ENCODE measurements at places on chromosomes 2 and 18.

DNA sequence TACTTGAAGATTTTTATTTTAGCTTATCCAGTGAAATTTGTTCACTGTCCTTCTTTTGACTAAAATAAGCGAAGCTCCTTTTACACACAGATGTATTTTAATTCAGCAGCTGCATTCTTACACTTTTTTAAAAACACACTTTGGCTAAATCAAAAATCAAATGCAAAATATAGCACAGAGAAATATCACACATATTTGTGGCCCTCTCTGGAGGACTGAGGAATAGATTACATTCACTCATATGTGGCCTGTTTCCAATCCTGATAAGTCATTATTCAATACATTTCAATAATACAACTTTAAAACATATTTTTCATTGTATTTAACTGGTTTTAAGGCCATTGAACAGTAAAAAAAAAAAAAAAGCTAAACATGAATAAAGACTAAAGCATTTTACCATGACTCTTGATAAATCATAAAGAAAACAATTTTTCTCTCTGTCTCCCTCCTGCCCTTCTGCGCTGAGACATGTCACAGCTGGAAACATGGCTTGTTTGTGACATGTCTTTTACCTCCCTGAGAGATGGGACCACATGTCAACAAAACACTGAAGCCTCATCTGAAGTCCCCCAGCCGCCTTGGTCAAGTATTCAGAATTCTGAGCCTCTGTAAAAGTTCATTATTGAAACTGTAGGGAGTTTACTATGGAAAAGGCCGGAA lies 221.0 kb downstream of the ZNF407 start:
- no peak for DNase-seq

- peak; percentile 80 for DNase-seq
Measured at GRCh38 chr2:64228126-64228678, 84.0 kb upstream of the PELI1 start.

- DNase-seq: no peak
Measured at GRCh38 chr2:215826376-215826775, 187.0 kb downstream of the MREG start.

DNA sequence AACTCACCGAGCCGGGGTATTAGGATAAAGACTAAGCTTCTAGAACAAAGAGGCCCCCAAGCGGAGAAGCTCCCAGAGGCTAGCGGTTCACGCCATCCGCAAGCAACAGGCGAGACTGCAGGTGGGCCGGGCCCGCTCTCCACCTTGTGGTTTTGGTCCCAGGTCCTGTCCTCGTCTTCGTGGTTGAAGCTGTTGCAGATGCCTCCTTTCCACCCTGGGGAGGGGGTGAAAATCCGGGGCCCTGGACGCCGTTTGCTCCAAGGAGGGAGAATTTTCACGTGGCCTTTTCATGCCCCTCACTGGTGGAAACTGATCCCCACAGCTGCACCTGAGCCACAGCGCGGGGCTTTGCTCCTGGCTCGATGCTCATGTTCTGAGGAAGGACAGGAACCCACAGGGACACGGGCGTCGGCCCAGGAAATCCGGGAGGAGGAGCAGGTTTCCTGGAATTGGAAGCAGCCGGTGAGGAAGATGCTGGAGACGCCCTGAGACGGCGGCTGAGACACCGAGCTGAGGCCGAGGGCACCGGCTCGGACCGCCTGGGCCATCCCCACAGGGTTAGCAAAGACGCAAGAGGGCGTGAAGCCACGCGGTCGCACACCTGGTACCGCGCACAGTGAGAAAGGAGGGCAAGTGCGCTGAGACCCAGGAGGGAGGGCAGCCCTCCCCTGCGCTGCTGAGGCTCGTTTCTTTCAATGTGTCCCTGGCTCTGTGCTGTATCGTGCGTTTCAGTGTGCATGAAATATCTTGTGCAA lies 54.7 kb upstream of the SALL3 start:
- no peak for DNase-seq
